ENCODE measurements at places on chromosomes 2 and 18. TPM values are rescaled to one million over a fixed set of nuclear protein-coding genes. Genes with fewer than 3 reads are reported as not detected.

Gene UGT1A4
- not detected for total RNA-seq

Gene ACADL
- not detected for total RNA-seq

Gene PRKAG3
- not detected for total RNA-seq

Gene WDFY1
- 152 TPM for total RNA-seq
